ENCODE measurements at places on chromosomes 2 and 18.

DNA sequence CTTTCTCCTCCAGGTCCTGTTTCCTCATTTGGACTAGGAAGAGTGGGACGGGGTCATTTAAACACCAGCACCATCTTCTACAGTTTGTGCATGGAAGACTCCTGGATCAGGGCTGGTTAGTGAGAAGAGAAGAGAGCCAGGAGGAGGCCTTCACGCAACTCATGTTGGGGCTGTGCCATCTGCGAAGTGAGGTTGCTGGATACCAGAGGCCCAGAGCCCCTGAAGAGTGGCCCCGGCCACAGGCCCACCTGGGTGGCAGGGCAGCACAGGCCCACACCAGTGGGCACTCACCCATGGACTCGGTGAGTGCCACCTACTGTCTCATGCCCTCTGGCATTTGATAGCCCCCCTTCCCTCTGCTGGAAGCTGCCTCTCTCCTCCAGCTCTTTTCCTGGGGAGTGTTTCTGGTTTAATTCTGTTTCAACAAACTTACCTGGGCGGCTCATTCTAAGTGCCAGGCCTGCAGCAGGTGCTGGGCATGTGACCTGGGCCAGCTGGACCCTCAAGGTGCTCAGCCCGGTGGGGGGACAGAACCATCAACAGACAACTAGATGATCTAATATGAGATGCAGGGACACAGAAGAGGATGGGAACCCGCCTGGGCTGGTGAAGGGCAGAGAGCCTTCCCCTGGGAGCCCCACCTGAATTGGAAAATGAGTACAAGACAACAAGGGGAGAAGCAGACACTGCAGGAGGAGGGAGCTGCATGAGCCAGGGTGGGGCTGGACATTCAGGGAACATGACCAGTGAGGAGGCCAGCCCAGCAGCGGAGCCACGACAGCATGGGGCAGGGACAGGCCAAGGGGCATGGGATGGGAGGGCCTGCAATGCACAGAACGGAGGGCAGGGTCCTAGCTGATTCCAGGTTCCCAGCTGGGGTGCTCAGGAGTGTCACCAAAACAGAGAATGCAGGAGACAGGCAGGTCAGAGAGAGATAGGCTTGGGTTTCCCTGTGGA, 70.6 kb downstream of the MARCO start:
- DNase-seq, result no peak

GRCh38 chr18:79580498-79581171, 99.0 kb upstream of the CTDP1 start:
- no peak for DNase-seq

GRCh38 chr2:132448771-132449170, 32.2 kb downstream of the GPR39 start:
- no peak for DNase-seq

DNA sequence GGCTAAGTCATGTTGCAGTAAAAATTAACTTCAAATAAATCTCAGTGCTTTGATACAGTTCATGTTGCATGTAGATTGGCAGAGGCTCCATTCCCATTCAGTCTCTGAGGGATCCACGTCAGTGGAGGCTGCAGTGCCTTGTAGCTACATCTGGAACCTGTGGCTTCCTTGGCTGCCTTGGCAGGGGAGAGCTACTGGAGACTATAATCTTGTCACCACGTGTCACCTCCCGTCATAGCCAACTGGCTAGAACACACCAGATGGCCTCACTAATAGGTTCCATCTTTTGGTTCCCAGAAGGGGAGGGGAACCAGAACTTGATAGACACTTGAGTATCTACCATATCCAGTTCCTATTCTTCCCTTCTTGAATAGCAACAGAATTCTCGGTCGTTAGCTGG, 28.4 kb downstream of the E2F6 start:
- DNase-seq, result no peak

- no peak for DNase-seq
Measured at GRCh38 chr18:3153107-3153704, 66.6 kb downstream of the MYOM1 start.

- no peak for DNase-seq
Measured at GRCh38 chr2:6418291-6418690, 447.4 kb downstream of the CMPK2 start.

DNA sequence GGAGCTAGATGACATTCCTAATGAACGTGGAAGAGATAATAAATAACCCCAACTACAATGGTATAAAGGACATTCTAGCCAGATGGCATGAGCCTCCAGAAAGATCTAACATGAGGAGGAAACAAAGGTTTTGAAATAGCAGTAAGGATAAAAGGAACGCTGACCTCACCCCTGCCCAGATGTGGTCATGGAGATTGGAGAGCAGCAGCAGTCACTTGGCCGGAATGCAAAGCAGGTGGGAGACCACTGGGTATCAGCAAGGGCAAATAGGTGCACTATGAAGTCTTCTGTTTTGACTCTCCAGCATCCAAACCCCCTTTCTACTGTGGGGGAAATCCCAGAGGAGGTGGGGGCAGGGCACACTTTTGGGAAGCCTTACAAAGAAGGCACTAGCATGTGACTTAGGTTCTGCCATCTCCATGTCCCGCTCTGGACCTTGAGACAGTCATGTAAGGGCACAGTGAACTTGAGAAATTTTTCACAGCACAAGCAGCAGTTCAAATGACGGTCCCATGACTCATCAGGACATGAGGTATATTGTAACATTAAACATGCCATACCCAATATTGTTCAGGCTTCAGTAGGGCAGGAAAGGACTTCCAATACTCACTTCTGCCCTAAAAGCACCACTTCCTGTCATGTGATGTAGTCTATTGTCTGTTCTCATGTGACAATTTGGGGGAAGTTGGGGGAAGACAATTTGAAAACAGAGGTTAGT, 55.2 kb downstream of the METTL4 start:
- no peak for DNase-seq

- DNase-seq, result no peak
Measured at GRCh38 chr18:2978661-2979106, 34.3 kb downstream of the LPIN2 start.

GRCh38 chr18:4004183-4004829, 450.8 kb downstream of the DLGAP1 start:
- DNase-seq, result no peak

GRCh38 chr2:221572219-221572820, at the start of gene EPHA4:
Gene EPHA4, minus strand, starts transcription at chr2:221572304. Its CDS starts 56 bp downstream, at chr2:221572248.
- peak; percentile 80 for DNase-seq

GRCh38 chr18:74429096-74429495, 28.0 kb downstream of the DIPK1C start:
- no peak for DNase-seq

DNA sequence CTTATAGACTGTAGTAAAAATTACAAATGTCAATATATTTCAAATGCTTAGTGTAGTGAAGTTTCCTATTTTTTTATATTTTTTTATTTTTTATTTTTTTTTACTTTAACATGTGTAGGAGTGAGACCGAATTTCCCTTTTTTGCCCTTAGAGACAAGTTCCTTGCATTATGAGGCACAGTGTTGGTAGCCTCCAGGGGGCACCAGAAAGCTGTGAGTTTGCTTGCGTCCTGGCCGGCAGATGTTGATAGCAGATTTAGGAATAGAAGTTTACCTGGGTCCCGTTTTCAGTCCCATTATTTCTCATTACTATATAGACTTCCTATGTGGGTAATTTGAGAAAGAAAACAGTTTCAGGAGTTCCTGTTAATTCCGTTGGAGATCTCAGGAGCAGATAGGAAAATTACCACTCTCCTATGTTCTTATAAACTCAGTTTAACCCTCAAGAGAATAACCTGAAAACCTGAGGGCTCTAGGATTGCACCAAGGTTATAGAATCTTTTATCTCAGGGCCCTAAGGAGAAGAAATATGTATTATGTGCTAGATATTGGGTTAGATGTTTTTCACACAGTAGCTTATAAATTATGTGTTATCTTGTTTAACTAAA, 157.5 kb upstream of the SESTD1 start:
- DNase-seq, result peak; percentile 9

- DNase-seq, result no peak
Measured at GRCh38 chr2:3486047-3487027, 33.0 kb downstream of the ADI1 start.

GRCh38 chr18:54958704-54959625, at the start of gene CCDC68:
Gene CCDC68, minus strand, starts transcription at chr18:54959461. Its CDS starts 16,670 bp downstream, at chr18:54942791.
- DNase-seq, result no peak

- DNase-seq, result no peak
Measured at GRCh38 chr2:210997373-210997772, 441.0 kb downstream of the CPS1 start.

- no peak for DNase-seq
Measured at GRCh38 chr18:59006461-59007067, 133.1 kb upstream of the SEC11C start.

DNA sequence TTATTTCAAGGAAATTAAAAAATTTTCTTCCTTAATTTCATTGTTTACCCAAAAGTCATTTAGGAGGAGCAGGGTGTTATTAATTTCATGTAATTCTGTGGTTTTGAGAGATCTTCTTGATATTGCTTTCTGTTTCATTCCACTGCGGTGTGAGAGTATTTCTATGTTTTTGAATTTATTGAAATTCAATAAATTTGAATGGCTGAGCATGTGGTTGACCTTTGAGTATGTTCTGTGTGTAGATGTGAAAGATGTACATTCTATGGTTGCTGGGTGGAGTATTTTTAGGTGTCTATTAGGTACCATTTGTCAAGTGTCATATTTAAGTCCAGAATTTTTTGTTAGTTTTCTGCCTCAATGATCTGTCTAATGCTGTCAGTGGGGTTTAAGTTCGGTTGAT, 39.4 kb upstream of the LANCL1 start:
- no peak for DNase-seq

DNA sequence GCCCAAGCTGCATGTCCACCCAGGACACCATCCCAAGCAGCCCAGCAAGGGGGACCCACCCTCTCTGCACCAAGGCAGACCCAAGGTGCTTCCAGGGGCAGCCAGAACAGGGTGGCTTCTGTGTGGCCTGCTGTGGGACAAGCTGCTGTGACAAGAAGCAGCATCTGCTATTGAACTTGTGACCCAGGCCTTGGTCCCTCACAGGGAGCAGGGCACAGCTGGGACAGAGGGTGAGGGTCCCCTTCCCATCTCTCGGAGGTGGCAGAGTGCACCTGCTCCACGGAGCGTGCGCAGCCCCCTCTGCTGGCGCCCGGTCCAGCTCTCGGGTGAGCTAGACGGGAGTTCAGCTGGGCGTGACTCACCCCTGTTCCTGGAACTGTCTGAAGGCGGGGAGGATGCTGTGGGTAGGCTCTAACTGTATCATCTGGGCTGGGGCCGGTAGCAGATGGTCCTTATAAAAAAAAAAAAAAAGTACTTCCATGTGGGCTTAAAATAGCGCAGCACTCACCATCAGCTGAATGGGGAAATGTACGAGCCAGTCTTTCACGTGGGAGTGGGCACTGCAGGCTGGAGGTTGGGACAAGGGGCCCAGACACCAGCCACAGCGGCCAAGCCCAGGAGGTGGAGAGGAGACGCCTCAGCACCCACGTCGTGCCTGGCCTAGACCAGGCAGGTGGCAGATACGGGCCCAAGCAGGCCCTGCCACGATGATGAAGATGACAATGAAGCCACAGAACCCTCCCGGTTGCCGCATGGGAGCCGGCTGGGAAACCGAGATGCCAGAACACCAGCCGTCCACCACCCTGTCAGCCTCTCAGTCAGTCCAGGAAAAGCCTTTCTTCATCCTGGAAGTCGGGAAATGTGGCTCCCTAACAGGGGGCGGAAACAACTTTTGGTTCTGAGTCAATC, 136.8 kb upstream of the ID2 start:
- peak; percentile 74 for DNase-seq

DNA sequence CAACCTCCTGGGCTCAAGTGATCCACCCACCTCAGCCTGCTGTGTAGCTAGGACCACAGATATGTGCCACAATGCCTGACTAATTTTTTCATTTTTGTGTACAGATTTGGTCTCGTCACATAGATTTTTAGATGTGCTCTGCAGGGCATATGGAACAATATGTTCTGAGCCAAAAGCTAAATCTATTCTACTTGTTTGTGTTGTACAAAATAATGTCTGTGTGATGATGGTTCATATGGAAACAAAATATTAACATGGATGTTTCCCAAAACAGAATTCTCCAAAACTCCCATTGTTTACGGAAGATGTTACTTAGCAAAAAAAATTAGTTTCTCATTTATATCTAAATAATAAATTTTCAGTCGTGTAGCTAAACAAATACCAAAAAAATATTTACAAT, 12.6 kb upstream of the KLHL23 start:
- DNase-seq, result no peak

GRCh38 chr2:138771534-138771933, 8.7 kb downstream of the NXPH2 start:
- DNase-seq, result no peak

GRCh38 chr2:30161929-30162706, 15.3 kb downstream of the YPEL5 start:
- no peak for DNase-seq

GRCh38 chr18:46310258-46310657, 206.1 kb downstream of the HAUS1 start:
- DNase-seq, result no peak

DNA sequence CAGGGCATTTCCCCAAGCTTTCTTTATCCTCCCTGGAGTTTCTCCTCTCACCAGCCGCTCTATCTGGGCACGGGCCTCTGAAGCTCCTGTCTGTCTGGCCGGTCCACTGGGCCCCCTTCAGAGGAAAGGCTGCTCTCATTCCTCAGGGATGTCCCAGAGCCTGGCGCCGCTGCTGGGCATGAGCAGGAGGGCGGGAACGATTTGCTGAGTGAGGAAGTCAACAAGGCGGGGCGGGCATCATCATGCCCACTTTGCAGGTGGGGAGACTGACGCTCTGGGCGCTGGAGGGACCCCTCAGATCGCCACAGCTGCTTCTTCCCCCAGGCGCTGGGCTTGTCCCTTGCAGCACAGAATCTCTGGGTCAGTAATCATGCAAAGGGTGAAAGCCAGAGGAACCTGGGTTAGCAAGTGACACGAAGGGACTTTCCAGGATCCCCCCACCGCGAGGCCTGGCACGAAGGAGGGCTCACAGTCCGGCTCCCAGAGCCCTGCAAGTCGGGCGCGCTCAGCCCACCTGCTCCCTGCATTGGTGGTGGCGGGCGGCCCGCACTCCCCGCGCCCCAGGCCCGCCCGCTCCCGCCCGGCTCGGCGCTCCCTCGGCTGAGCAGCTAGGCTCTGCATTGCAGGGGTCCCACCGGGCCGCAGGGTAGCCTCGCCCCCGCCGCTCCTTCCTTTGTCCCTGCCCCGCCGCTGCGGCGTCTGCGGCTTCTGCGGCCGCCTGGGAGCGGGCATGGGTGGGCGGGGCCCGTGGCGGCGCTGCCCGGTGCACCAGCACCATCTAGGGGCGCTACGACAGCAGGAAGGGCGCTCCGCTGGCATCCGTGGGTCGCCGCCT, 157.8 kb downstream of the CYRIA start:
- DNase-seq, result peak; percentile 7

DNA sequence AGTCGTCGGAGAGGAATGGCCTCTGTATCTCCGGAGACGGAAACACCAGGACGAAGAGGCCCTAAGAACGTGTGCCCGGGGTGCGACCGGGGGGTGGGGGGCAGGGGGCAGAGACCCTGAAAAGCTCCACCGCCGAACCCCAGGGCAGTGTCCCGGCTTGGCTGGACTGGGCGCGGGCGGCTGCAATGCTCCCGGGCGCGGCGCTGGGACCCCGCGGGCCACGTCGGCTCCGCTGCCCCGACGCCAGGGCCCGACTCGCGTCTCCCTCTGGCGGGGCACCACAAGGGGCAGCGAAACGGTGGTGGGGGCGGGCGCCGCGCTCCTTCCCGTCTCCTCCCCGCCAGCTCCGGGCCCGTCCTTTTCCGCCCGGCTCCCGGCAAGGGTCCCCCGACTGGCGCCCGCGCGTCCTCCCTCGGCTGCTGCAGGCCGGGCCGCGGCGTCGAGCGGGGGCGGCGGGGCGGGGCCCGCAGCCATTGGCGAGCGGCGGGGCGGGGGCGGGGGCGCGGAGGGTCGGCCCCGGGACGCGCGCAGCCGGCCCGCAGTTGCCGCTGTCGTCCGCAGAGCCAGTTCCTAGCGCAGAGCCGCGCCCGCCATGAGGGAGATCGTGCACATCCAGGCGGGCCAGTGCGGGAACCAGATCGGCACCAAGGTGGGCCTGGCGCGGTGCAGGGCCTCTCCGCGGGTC, at the start of gene TUBB6:
Gene TUBB6 (plus strand): TSS at position 541 of the 685 bp plus-strand sequence. CDS start 52 bp downstream, at position 593.
- DNase-seq, result peak; percentile 41
